ENCODE measurements at places on chromosomes 4 and X. TPM values are rescaled to one million over a fixed set of nuclear protein-coding genes. Genes with fewer than 3 reads are reported as not detected.

SLC16A2 gene
- 6.1 TPM for total RNA-seq

PRPS2 gene
- 3.7 TPM for total RNA-seq

GAGE12J gene
- total RNA-seq, result not detected

ARFIP1 gene
- total RNA-seq, result 13.2 TPM

- H3K27ac ChIP-seq, result no peak overlapping the region
- DNase-seq, result no peak
- H3K36me3 ChIP-seq, result no peaks in the 10 kb centered on the region
- no peaks in the 10 kb centered on the region for H3K4me1 ChIP-seq
- no peaks in the 10 kb centered on the region for H3K27me3 ChIP-seq
Measured at GRCh38 chrX:121755541-121755940, 708.1 kb downstream of the GLUD2 start.

DNA sequence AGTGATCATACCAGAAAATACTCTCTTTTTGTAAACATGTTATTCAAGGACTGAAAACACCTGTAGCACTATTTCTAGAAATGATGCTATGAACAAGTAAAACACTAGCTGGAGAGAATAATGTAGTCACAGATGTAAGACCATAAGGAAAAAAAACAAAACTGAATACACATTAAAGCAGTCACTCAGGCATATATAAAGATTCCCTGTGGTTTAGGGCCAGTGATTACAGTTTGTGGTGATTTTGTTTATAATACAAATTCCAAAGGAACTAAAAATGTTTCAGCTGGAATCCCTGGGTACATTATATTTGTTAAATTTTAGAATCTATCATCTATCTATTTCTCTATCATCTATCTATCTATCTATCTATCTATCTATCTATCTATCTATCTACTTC lies 777.8 kb upstream of the FRG1 start:
- peaks cover 26% of the 10 kb centered on the region for H3K27me3 ChIP-seq

DNA sequence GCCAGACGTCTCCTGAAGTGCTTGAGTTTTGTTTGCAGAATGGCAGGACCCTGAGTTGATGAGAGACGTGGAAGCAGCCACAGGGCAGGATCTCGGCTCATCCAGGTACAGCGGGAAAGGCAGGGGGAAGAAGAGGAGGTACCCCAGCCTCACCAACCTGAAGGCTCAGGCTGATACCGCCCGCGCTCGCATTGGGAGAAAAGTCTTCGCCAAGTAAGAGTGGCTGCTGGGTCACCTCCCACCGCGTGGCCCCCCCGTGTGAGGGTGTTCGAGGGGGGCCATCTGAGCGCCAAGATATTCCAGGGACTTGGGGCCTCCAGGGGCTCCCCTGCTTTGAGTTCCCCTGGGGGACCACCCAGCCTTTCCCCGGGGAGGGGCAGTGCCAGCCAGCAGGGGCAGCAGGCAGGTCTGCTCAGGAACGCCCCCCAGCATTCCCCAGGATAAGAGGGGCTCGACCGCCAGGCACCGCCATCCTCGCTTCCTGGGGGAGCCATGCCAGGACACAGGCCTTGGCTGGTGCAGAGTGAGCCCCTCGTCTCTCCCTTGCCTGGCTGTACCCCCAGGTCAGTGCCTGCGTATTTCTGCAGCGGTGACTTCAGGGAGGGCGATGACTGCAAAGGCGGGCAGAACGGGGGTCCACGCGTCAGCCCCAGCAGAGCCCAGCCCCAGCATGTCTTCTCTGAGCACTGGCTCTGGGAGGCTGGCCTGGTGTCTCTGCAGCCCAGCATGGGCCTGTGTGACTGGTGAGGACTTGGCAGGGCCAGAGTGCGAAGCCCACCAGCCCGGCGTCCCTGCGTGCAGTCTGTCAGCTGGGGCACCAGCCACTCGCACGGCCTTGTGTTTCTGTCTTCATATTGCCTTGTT lies 22.3 kb downstream of the NKX1-1 start:
- peaks cover 60% of the 10 kb centered on the region for H3K36me3 ChIP-seq
- no peak overlapping the region for H3K4me3 ChIP-seq
- H3K27me3 ChIP-seq, result no peaks in the 10 kb centered on the region
- DNase-seq, result peak; percentile 7

Data from left ventricle myocardium inferior (tissue), 1 donor.